ENCODE measurements at places on chromosomes 12 and 14.

- peak; percentile 90 for DNase-seq
Observed at GRCh38 chr12:117036046-117036445, 63.2 kb downstream of the TESC start.

GRCh38 chr12:16246264-16246663 lies 31.2 kb downstream of the SLC15A5 start:
- no peak for DNase-seq

- no peak for DNase-seq
Observed at GRCh38 chr14:20247646-20248246, 8.7 kb downstream of the OR11H4 start.

DNA sequence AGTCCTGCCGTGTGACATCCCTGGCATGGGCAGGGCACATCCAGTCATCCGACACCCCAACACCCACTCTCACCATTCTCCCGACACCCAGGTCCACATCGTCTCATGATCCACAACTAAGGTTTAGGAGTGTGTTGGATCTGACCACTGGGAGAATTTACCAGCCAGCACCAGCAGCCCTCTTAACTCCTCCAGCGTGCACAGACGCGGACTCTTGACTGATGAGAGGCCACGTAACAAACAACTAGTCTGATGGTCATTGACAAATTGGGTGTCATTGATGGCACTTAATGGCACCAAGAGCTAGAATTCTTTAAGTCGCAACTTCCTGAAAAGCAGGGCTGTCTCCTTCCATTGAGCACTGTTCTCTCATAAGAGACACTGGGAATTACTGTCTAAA lies 203.0 kb upstream of the SFSWAP start:
- no peak for DNase-seq

DNA sequence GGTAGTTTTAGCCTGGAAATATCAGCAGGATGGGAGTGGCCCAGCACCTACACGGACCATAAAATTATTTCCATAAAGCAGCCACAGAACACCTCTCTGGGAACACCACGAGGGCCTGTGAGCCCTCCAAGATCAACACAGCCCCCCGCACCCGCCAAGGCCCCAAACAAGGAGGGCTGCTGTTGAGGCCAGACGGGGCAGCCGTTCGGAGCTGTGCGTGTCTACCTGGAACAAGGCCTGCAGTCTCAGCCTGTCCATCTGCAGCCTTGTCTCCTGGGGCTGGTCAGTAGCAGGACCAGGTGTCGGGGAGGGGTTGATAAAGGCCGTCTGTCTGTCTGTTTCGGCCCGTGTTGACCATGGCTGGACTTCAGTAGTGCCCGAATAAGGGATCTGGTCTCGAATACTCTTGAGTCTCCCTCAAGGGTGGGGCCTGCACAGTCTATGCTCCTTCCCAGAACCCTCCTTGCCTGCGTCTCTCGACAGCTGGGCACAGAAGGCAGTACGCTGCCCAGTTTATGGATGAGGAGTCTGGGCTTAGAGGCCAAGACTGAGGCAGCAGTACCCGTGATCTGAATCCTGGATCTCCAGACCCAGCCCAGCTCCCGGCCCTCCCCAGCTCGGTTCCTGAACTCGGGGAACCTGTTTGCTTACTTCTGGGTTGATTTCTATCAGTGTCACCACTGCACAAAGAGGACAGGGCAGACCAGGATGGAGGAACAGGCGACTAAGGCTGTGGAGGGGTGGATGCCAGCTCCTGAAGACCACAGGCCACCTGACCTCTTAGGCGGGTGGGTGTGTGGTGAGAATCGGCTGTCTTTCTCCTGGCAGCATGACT lies 23.1 kb upstream of the DLK1 start:
- no peak for DNase-seq

DNA sequence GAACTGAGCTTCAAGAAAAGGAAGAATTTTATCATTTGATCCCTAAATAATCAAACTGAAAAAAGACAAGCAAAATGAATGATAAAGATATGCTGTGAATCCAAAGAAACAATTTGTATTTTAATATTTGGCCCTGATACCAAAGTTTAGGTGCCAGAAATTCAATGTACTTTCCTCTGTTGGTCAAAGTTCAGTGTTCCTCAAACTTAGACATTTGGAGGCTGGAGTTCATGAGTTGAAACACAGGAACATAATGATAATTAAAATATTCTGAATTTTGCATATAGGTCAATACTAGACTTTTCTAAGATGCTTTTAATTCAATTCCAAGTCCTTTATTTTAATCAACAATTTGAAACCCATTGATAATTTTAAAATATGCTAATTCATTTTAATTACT lies 1007.7 kb upstream of the ATXN7L3B start:
- DNase-seq = no peak

- no peak for DNase-seq
Observed at GRCh38 chr12:50523772-50524171, 19.0 kb downstream of the DIP2B start.

DNA sequence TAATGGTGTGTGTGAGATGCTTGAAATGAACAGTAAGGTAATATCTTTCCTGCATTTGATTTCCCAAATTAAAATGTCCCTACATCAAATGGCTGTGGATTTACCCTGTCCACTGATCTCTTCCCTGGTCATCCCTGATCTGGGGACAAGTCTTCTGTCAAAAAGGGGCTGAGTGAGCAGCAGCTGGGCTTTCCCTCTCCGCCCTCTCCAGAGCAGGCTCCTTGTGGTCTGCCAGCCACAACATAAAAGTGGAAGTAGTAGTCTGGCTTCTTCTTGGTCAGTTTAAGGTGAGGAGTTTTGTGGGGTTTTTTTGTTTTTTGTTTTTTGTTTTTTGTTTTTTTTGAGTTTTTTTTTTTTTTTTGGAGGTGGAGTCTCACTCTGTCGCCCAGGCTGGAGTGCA lies 25.2 kb upstream of the PLXNC1 start:
- no peak for DNase-seq

DNA sequence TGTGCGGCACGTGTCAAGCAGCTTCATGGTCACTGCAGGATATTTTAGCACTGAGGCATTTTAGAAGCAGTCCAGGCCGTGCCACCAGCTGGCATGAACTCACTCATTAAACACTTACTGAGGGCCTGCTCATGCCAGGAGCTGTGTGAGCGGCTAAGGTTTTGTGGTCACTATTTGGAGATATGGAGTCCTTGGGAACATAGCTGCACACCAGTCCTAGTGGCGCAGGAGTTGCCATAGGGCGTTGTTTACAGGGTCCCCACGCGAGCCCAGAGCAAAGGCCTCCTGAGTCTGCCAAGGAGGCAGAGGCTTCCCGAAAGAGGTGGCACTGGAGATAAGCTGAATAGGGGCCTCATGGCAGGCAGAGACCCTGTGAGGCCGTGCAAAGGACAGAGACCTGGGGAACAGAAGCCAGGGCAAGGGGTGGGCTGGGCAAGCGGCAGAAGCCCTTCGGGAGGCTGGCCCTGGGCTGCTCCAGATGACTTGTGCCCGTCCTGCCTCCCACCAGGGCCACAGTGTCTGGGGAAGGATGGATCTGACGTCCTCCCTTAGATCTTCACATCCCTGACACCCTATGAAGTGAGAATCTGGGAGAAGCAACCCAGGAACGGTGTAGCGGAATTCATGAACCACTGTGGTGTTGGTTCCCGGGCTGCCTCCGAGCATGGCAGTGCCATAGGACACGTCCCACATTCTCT lies 38.9 kb downstream of the SFSWAP start:
- no peak for DNase-seq

GRCh38 chr12:113359133-113359938 lies 949 bp downstream of the PLBD2 start:
- DNase-seq = no peak

DNA sequence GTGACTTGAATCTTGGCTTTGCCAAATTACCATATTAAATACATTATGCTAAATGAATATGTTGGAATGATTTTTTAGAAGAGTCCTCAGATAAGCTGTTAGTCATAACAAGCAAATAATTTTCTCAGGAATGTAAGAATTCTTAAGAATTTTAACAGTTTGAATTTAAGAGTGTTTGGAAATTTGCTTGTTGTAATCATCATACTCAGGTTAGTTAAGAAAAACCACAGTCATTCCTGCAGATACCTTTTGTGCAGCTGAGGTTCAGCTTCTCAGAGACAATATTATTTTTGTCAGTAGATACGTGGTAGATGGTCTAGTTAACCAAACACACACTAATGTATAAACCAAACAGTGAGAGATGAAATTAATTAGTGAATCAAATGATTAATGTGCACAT lies 8.9 kb downstream of the WNK1 start:
- DNase-seq = no peak

DNA sequence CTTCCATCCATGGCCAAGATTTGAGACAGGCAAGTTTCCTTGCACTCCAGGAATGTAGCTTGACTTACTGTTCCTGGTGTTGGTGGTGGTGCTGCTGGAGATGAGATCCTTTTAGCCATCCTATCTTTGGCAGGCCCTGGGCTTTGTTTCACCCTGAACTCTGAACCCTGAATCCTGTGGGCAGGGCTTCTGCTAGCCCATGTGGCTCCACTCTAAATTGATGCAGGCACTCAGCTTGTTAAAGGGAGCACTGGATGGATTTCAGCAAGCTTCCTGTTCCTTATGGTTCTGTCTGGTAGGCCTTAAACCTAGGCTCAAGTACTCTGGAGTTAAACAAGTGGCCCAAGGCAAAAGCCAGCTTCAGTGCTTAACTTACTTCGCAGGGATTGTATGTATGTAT lies 138.2 kb downstream of the RGS6 start:
- no peak for DNase-seq

- no peak for DNase-seq
Observed at GRCh38 chr14:49366416-49366815, 219.8 kb downstream of the RPS29 start.

DNA sequence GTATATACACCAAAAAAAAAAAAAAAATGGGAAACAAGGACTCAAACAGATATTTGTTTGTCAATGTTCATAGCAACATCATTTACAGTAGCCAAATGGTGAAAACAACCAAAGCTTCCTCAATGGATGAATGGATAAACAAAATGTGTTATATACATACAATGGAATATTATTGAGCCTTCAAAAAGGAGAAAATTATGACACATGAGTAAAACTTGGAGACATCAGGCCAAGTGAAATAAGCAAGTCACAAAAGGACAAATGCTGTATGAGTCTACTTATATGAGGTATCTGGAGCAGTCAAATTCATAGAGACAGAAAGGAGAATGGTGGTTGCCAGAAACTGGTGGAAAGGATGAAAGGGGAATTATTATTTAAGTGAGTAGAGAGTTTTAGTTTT lies 7.8 kb downstream of the RNASE9 start:
- no peak for DNase-seq

- no peak for DNase-seq
Observed at GRCh38 chr12:76346236-76346635, 2.0 kb downstream of the BBS10 start.

DNA sequence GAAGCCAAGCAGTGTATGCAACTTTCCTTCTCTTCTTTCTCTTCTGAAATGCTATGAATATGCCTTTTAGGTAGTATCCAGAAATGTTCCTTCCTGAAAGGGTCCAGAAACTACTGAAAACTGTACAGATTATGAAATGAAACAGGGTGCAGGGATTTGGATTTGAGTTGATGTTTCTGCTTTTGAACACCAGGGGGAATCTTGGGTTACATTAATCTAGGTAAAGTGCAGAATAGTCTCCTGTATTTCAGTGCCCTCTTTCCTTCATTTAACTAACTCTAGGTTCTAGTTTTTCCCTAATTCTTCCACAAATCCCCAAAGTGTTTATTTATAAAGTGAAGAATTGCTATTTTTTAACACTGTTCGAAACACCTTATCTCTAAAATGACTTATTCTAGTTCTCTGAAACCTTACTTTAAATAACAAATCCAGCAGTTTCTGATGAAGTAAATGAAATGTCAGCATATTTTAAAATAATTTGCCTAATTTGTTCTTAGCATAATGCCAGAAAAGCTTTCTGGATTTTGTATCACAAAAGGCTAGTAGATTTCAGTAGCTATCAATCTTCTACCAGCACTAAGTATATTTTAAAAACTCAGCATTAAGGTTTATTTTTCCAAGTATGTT lies 111.9 kb downstream of the LRRK2 start:
- no peak for DNase-seq

DNA sequence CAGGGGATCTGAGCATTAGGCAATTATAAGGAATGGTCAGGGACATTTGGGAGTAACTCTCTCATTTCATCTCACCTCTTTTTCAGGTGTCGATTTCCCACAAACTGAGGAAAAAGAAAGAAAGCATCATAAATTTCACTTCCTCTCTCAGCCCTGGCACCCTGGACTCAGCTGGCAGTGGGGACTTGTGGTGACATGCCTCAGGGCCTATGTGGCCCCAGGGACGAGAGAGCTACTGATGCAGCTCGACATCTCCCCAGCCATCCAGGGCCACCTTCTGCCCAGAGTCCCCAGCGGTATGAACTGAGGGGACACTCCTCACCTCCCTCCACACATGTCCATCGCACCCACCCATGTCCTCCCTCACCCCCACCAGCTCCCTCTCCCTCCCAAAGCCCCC lies 11.7 kb downstream of the TNFRSF1A start:
- no peak for DNase-seq

GRCh38 chr14:105711044-105711620 lies 184.7 kb downstream of the TMEM121 start:
- DNase-seq = no peak

DNA sequence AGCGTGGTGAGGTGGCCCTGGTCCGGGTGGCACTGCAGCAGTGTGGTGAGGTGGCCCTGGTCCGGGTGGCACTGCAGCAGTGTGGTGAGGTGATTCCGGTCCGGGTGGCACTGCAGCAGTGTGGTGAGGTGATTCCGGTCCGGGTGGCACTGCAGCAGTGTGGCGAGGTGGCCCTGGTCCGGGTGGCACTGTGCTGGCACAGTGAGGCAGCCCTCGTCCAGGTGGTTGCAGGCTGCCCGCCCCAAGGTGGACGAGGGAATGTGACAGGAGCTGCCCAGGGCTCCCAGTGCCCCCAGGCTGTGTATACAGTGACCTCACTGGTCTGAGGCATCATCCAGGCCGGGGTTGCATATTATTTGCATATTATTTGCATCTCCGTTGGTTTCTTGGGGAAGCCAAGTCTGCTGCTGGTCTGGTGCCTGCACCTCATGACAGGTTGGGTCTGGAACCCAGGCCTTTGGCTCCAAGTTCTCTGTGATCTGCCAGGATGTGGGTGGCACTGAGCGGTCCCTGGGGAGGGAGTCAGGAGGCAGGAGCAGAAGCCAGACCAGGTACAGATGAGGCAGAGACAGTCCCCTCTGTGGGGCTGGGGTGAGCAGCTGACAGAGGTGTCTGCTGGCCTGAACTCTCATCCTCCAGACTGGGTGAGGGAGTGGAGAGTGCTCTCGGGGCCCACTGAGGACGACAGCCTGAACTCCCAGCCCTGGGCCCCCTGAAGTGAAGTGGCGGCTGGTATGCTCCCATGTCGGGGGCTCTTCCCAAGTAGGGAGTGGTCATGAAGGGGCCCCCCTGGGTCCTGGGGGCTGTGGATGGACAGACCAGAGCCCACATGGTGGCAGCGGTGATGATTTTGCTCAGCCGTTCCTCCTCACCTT lies 79.3 kb downstream of the KIF26A start:
- DNase-seq = no peak

DNA sequence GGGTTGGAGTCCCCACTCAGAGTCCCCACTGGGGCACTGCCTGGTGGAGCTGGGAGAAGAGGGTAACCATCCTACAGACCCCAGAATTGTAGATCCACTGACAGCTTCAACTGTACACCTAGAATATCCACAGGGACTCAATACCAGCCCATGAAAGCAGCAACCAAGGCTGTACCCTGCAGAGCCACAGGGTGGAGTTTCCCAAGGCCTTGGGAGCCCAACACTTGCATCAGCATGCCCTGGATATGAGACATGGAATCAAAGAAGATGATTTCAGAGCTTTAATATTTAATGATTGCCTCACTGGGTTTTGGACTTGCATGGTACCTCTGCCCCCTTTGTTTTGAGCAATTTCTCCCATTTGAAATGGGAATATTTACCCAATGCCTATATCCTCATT lies 80.4 kb downstream of the RASSF9 start:
- no peak for DNase-seq
